ENCODE measurements at places on chromosomes 1 and 21.

GRCh38 chr21:43864962-43865539, at the start of gene AGPAT3:
Gene AGPAT3 (plus strand): TSS chr21:43865223. CDS start chr21:43959682, 94,459 bp downstream.
- no peak for DNase-seq

- no peak for DNase-seq
Observed at GRCh38 chr1:198701250-198701649, 62.4 kb downstream of the PTPRC start.

GRCh38 chr1:16158993-16159831, 3.3 kb upstream of the EPHA2 start:
- no peak for DNase-seq

GRCh38 chr1:175338387-175339135, 146.0 kb upstream of the KIAA0040 start:
- no peak for DNase-seq

GRCh38 chr1:214953901-214954616, 128.5 kb upstream of the KCNK2 start:
- no peak for DNase-seq

DNA sequence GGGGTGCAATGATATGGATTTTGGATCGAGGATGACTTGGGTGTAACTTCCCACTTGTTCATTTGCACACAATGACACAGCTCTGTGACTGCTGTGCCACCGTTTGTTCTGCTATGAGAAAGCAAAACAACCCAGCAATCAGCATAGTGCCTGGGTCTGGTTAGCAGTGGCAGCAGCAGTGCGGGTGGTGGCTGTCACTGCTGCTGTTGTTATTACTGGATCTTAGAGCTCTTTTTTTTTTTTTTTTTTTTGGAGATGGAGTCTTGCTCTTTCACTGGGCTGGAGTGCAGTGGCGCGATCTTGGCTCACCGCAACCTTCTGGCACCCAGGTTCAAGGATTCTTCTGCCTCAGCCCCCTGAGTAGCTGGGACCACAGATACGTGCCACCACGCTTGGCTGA, 56.9 kb downstream of the TBCE start:
- DNase-seq = no peak

DNA sequence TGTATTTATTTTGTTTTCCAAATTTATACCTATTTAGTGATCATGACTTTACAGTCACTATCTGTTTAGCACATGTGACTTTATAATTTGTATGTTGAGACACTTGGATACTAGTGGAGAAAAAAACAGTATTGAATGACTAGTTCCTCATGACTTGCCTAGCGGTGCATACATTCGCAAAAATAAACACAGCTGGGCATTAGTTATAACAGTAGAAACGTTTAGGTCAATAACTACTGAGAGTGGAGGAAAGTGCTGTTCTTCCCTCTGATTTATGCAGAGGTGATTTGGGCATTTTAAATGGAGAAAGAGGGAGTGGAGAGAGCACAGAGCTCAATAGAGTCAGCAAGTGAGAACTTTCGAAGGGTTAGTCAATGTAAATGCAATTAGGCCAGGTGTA, 1679.0 kb upstream of the B3GALT2 start:
- no peak for DNase-seq

GRCh38 chr1:21946836-21947587, 9.9 kb upstream of the HSPG2 start:
- DNase-seq = no peak

DNA sequence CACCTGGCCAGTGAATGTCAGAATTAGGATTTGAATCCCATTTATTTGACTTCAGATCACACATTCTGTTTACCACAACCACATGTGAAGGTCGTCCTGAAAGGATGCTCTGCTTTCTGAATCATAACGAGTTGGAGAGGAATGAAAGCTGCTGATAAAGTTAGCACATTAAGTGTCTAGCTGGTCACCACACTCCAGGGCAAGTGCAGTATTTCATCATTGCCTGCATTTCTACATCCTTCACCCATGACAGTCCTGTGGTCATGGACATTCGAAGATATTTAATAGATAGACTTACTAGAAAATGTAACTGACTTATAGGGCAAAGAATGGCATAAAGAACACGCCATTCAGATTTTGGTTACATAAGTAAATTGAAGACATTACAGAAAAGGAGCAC, 52.7 kb upstream of the ST6GALNAC3 start:
- DNase-seq = no peak

DNA sequence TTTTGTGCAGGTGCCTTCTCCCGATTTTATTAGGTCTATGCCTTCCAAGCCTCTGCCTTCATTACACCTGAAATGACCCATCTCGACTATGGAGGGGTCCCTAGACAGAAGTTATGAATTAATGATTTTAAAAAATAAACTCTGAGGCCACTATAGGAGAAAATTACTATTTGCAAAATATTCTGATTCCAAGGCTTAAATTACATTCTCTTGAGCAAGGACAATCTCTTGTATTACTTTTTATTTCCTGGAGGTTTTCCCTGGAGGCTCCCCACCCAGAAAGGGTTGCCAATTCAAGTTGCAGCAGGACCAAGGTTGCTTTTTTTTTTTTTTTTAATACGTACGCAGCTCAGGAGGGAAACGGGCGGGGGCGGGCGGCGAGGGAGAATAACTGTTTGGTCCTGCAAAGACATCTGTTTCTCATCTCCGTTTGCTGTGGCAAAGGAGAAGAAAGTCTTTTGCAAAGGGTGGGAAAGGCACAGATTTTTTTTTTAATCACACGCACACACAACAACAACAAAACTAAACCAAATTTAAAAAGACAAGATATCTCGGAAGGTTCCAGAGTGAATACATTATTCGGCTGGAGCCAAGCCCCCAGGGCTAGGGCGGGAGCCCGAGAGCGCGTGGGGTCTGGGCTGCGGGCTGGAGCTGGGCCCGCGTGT, 618 bp upstream of the SERTAD4 start:
- no peak for DNase-seq

GRCh38 chr1:159872891-159873290, 10.4 kb upstream of the VSIG8 start:
- DNase-seq = no peak

DNA sequence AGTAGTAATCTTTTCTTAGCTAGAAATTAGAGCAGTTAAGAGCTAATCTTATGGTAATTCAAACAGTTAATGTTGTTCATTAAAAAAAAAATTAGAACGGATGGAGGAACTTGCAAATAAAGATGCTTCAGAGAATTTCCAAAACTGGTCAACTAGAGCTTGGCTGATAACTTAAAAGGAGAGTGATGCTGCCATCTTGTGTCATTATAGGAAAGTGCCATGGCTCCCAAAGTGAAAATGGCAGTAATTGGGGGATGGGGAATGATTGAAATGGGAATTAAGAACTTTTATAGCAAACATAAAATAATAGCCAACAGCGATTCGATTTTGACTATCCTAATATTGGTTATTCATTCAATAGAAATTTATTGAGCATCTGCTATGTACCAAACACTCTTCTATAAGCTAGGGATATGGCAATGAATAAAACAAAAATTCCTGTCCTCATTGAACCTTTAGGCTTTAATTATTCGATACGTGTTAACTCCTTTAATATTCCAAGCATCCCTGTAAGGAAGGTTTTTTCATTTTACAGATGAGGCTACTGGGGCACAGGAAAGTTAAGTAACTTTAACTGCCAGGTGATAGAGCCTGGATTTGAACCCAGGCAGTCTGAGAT, 5.7 kb upstream of the PLPP3 start:
- DNase-seq = peak; percentile 65

GRCh38 chr1:33428661-33429060, 2.2 kb downstream of the PHC2 start:
- DNase-seq = no peak

- no peak for DNase-seq
Observed at GRCh38 chr21:32467291-32467690, 54.8 kb downstream of the EVA1C start.

DNA sequence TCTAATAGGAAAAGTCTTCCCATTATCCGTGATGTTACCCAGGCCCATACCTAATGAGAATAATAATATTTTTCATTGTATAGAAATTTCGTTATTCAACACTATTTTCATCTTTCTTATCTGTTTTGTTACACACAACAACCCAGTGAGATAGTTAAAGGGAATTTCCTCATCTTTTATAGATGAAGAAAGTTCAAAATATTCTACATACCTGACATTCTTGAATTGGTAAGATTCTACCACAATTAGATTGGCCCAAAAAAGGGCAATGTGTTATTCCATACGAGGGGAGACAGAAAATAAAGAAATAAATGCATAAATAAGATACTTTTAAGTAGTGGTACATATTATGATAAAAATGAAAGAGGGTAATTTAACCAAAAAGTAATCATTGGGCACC, 405.5 kb upstream of the ADAMTS5 start:
- DNase-seq = no peak

GRCh38 chr1:43707190-43708001, at the start of gene ST3GAL3:
Gene ST3GAL3 (plus strand): TSS chr1:43707536. CDS start chr1:43736263, 28,727 bp downstream.
- DNase-seq = peak; percentile 94

GRCh38 chr1:150173141-150173585, 23.4 kb downstream of the PLEKHO1 start:
- DNase-seq = no peak

DNA sequence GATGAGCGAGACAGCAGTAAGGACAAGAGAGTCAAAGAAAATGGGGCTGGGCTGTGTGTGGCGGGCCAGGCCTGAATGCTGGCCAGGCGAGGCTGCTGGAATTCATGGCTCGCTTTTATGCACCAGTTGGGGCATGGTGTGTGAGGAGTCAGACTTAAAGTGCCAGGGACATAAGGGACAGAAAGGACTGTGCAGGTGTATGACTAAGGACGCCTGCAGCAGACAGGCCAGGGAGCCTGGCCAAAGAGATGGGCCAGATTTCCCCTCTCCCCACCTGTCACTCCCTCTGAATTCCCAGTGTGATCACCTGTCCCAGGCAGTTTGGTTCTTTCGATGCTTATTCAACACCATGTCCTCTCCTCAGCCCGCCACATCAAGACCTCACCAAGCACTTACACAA, 16.9 kb upstream of the SMIM12 start:
- DNase-seq = no peak

- DNase-seq = no peak
Observed at GRCh38 chr1:201180901-201181300, 9.7 kb upstream of the IGFN1 start.

- no peak for DNase-seq
Observed at GRCh38 chr21:30072496-30072895, 94.1 kb downstream of the CLDN17 start.

DNA sequence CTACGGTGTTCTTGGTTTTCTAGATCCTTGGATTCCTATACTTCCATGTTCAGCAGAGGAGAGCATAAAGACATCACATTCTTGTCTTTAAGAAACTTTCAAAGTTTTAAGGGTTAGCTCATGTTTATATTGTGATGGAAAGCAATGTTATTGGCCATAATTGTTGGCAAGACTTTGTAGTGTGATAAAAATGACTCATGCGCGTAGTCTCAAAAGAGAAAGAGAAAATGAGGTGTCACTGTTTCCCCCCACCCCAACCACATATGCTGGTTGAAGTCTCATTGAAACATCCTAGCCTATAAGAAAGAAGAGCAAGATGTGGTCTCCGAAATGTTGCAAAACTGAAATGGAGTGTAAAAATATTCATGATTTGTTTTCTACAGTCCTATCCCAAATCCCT, 348.8 kb downstream of the PTBP2 start:
- DNase-seq = no peak

DNA sequence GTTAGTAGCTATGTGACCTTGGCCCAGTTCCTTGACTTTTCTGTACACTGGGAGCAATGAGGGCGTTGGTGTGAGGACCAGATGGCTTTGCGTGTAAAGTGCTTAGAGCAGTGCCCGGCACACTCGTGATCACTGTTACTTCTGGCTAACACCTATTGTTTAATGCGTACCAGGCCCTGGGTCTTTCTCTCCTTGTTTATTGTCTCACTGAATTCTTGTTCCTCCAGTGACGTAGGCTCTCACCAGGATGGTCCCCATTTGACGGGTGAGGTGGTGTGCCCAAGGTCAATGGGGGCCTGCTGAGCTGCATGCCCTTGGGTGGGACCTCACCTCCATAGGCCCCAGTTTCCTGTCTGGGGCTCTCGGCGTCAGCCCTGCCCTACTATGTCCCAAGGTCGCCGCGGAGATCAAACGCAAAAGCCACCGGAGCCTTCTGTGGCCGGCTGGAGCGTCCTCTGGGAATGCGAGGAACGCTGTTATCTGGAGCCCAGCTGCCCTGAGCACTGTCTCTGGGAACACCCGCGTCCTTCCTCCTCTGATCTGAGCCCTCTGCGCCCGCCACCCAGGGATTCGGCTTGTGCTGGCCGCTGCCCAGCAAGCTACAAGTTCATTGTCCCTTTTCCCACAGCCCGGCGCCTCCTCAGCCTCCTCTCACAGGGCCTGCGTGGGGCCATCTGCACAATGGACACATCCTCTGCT, 28.9 kb downstream of the ALPL start:
- DNase-seq = no peak

DNA sequence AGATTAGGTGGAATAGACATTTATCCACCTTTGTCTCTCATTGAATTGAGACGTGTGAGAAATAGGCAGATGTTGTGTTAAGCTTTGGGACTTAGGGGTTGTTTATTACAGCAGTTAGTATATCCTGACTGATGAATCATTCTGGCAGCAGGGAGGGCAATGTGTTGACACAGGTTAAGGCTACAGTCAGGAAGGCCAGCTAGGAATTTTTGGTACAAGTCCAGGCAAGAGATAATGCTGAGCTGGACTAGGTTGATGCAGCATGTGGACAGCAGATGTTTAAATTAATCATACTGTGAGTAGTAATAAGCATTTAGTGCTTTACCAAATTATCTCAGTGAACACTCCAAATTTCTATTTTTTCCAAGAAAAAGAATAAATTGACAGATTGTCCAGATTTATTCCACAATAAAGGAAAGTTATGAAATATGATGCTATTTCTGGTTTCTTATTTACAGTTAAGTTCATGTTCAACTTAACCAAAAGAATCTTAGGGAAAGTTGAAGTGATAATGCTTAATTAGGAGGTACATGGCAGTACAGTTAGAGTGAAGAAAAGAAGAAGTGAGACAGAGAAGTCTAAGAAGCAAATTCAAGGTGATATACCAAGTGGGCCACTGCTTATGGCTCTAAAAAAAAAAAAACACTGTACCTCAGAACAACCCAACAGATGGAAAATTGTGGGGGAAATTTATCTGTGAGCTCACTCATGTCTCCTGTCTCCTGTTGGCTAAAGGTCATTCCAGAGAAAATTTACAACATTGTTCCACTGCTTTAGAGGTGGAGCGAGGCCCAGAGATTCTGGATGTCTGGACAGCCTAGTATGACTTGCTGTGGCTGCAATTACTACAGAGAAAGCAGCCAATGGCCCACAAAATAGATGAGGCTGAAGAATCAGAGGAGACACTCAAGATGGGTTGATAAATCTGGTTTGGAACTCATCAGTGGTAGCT, 102.7 kb upstream of the C21orf91 start:
- peak; percentile 98 for DNase-seq

DNA sequence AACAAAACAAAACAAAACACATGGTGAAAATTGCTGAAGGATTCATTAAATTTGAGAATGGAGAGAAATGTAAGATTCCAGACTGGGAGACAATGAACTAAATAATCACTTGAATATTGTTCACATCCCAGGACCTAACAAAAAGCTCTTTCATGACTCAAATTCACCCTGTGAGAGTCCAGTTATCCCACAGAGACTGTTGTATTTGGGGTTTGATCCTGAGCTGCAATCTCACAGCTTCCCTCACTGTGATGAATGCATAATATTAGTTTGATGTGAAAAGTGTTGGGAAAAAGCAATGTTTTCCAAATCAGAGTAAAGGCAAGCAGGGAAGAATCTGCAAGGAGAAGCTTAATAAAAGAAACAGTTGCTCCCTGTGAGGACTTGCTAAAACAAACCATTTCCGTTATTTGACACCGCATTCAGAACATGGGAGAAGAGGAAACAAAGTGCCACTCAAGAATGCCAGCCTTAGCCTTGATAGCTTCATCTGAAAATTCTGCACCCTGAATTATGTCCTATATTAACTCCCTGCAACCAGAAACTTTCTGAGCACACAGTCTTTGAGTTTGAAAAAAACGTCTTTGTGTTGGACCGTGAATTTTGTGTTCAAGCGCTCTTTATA, 208.8 kb downstream of the DAB1 start:
- DNase-seq = no peak
